Fibroblast of skin of back (primary cell): ENCODE measurements at places on chromosomes 4 and X.

GRCh38 chr4:156942991-156943390 lies 28.6 kb downstream of the PDGFC start:
- DNase-seq, result no peak

DNA sequence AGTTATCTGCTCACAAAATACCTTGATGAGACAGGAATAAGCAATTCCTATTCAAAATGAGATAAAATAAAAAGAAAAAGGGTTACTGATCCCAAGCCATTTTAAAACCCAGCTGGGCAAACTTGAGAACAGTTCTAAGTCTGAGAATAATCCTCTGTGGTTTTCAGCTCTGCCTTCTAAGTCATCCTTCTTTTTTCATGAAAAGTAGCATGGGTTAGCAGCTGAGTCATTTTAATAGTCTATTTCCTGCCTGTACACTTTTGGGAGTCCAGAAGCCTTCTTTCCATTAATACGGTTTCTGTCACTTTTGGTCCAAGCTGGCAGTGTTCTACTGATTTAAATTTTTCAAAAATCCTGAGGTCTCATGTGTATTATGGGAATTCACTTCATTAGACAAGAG lies 374.3 kb downstream of the IQCM start:
- DNase-seq, result peak; percentile 54

- peak; percentile 37 for DNase-seq
Measured at GRCh38 chrX:47380268-47380667, 9.9 kb downstream of the ZNF157 start.

GRCh38 chr4:112894951-112895350 lies 154.5 kb upstream of the ANK2 start:
- no peak for DNase-seq

GRCh38 chr4:159012381-159012780 lies 90.5 kb upstream of the RAPGEF2 start:
- DNase-seq, result peak; percentile 75

DNA sequence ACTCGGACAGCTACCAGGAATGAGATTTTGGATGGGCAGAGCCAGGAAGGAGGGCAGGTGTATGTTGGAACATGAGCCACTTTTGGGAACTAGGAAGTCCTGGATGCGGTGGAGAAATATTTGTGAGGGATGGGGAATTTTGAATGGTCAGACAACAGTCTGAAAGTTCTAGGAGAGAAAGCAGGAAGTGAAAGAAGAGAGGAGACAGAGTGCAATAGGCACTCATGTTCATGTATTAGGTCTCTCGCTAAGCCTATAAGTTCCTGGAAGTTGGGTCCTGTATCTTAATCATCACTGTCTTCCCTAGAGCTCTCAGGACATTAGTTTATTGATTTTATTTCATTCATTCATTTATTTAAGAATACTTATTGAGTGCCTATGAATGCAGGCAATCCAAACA lies 65.7 kb upstream of the CITED1 start:
- no peak for DNase-seq

DNA sequence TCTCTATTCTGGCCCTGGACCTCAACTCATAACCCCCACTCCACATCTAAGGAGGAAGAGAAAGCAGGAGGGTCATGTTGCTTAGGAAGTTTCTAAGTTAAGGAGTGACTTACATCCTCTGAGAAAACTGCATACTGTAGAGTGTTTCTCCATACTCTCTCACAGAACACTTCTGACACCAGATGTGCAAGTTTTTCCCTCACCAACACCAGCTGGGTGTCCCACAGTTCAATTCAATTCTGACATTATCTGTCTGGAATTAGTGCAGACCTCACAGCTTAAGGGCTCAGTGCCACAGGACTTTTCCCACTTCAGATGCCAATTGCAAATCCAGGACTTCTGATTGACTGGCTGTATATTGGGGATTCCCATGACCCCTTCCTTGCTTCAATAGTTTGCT lies 89.0 kb upstream of the SFRP2 start:
- DNase-seq, result no peak

DNA sequence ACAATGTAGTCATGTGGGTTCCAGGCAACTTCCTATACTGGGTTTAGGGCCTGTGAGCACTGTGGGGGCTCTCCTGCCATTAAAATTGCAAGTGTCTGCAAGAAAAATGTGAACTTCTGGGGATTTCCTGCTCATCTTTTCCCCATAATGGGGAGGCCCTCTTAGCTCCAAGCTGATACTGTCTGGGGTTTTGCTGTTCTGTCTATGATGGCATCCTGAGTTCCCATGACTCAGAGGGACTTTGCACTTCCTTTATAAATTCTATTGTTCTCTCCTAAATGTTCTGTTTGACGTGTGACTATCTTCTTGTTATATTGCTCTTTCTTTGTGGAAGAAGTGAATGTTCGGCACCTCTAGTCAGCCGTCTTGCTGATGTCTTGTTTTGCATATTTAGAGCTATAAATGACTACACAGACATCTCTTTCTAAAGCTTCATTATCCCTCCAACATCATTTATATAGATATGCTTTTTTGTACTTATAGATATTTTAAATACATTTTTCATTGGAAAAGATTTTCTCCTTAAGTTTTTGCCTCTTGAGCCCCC lies 465.8 kb downstream of the NAF1 start:
- DNase-seq, result peak; percentile 32

- DNase-seq, result no peak
Measured at GRCh38 chr4:151530783-151531182, 121.8 kb downstream of the FHIP1A start.

- peak; percentile 84 for DNase-seq
Measured at GRCh38 chrX:63855896-63856295, 70.9 kb upstream of the ARHGEF9 start.

DNA sequence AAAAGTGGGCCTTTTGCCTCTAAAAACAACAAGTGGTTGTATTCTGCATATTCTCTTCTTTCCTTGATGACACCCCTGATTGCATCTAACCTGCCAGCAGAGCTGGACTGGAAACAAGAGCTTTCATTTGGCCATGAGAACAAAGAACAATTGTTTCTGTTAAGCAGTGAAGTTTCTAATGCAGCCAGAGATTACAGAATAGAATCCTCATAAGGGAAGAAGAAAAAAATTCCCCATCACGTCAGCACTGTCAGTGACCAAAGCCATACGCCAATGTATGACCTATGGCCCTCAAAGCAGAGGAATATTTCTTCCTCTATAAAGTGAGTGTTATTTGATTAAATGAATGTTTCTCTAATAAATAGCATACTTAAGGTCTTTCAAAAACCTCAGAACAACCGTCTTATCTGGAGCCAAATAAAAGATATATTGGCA lies 529.1 kb upstream of the INTU start:
- no peak for DNase-seq

DNA sequence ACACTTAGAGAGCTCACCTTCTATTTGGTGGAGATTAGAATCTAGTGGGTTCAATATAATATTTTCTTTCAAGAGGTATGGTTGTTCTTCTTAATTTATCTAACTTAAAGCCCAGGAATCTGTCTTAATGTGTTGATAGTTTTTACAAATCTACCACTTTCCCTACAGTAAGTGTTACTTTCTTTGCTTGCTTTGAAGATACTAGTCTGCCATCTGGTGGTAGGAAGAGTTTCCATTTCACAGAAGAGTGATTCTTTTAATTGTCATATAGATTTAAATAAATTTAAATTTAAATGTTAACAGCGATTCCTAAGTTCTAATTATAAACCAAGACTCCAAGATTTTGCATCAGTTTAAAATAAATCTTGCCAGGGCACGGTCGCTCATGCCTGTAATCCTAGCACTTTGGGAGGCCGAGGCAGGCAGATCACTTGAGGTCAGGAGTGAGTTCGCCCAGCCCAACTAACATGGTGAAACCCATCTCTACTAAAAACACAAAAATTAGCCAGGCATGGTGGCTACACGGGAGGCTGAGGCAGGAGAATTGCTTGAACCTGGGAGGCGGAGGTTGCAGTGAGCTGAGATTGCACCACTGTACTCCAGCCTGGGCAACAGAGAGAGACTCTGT lies 43.5 kb downstream of the NUDT9 start:
- peak; percentile 52 for DNase-seq

- no peak for DNase-seq
Measured at GRCh38 chr4:41498177-41498576, 39.8 kb upstream of the LIMCH1 start.

DNA sequence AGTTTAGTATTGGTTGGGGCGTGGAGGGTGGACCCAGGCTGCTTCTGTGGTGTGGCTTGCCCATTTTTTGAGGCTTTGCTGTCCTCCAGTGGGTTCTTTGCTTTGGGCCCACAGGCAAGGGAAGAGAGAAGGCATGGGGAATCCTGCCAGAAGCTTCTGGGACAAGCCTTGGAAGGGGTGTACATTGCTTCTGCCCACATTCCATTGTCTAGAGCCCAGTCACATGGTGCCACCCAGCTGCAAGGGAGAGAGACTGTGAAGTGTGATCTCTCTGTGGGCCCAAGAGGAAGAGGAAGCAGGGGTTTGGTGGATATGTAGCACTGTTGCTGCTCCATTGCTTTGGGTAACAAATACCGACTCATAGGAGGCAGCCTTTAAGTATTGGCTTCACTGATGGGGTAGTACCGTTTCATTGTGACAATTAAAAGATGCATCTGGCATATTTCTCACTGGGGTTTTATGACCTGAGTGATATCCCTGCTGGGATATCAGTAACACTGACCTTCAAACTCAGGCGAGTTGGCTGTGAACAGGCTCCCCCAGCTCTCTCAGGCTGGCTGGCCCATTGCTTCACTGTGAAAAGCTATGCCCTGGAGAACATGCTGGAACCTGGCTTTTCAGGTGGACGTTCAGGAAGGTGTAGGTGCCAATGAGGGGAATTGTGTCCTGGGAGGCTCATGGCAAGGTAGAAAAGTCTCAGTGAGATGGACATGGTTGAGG lies 85.9 kb downstream of the CLDN34 start:
- peak; percentile 26 for DNase-seq

DNA sequence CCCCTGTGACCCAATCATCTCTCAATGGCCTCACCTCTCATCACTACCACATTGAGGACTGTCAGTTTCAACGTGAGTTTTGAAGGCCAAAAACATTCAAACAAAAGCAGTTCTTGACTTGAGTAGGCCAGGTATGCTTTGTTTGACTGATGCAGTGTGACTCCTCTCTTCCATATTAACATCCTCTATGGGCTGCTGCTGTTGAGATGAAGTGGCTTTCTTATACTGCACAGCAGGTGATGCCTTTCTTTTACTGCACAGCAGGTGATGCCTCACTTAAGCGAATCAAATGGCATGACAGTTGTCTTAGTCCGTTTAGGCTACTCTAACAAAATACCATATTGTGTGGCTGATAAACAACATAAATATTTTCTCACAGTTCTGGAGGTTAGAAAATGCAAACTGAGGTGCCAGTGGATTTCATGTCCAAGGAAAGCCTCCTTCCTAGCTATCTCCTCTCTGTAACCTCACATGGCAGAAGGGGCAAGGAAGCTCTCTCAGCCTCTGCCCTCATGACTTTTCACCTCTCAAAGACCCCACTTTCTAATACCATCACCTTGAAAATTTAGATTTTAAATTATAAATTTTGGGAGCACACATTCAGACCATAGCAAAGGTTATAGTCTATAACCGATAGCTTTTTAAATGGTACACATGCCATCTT lies 2267.9 kb upstream of the AGA start:
- DNase-seq, result no peak

DNA sequence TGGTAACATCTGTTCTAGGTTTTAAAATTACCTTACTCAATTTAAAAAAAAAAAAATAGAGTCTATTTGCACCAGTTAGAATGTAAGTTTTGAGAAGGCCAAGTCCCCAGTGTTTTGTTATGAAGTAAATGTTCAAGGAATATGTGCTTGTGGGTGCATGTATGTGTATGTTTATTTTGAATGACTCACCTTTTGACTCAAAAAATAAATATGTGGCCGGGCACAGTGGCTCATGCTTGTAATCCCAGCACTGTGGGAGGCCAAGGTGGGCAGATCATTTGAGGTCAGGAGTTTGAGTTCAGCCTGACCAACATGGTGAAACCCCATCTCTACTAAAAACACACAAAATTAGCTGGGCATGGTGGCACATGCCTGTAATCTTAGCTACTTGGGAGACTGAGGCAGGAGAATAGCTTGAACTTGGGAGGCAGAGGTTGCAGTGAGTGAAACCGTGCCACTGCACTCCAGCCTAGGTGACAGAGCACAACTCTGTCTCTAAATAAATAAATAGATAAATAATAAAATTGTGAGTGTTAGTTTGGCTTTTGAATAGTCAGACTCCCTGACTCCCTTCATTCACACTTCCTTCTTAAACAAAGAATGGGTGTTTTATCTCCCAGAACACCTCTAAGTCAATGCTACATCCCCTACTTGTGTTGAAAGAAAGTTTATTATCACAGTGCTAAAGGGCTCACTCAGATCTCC lies 511.3 kb upstream of the PCDH7 start:
- peak; percentile 67 for DNase-seq

DNA sequence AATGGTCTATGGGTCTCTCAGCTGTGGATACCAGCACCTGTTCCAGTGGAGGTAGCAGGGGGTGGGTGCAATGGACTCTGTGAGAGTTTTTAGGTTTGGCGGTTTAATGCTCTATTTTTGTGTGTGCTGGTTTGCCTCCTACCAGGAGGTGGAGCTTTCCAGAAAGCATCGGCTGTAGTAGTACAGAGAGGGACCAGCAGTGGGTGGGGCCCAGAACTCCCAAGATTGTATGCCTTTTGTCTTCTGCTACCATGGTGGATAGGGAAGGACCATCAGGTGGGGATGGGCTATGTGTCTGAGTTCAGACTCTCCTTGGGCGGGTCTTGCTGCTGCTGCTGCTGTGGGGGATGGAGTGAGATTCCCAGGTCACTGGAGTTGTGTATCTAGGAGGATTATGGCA lies 557.2 kb upstream of the GRID2 start:
- DNase-seq, result no peak

DNA sequence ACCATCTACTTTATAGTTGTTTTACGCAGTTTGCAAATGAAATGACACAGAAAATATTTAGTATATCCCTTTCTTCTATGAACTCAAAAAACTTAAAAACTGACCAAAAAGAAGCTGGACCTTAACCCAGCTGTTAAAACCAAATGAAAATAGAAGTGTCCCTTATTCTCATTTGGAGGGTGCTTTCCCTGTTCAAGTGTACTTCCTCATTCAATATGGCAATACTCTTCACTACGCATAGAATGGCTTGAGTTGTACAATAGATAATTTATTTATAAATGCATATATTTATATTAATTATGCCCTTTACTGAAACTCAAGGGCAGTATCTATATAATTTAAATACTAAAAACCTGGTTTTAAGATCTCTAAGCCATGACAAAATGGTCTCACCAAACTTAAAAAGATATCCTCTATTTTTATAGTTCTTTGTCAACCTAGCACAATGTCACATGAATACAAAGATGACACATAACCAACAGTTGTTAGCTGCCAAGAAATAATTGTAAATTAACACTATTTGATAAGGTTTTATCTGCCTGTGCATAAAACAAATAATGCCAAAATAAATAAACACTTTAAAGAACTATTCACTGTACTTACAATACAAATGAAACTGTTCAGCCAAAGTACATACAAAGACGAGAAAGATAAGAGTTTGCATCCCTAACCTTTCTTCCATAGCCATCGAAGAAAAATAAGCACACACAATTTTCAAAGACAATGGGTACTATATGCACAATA lies 25.2 kb downstream of the YTHDC1 start:
- no peak for DNase-seq

GRCh38 chr4:111537871-111538270 lies 607.4 kb upstream of the FAM241A start:
- DNase-seq, result peak; percentile 48

GRCh38 chr4:79652232-79652631 lies 244.2 kb upstream of the GK2 start:
- peak; percentile 89 for DNase-seq
